ENCODE measurements at places on chromosomes 4 and X.

GRCh38 chr4:124535003-124535402 is 177.5 kb downstream of the ANKRD50 start:
- no peak for DNase-seq

GRCh38 chr4:24781999-24782745 is 13.2 kb upstream of the SOD3 start:
- DNase-seq, result peak; percentile 58

DNA sequence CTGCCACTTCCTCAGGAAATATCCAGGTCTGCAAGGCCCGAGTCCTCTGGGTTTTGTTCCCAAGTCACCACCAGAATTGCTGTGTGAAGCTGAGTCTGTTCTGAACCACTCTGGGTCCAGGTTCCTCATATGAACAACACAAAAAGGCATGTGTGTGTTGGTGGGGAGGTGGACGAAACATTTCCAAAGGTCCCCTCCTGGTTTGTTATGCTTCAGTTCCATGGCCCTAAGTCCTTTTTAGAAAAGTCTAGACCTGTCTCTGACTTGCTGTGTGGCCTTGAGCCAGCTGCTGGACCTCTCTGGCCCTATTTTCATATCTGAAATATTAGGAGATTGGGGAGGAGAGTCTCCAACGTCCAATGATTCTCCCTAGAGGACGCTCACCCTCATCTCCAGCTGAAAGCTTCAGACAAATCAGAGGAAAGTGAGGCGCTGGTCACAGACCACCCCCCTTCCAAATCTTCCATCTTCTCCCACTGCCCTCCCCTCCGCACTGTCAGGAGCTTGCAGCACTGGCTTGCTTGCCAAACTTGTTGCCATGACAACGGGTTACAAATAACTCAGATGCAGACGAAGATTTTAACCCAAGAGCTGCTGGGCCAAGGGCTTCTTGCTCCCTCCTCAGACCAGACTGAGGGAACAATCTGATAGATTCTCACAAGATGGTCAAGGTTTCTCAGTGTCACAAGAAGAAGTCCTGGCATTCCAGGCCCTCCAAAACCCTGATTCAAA is 64.5 kb downstream of the SMC1A start:
- no peak for DNase-seq

DNA sequence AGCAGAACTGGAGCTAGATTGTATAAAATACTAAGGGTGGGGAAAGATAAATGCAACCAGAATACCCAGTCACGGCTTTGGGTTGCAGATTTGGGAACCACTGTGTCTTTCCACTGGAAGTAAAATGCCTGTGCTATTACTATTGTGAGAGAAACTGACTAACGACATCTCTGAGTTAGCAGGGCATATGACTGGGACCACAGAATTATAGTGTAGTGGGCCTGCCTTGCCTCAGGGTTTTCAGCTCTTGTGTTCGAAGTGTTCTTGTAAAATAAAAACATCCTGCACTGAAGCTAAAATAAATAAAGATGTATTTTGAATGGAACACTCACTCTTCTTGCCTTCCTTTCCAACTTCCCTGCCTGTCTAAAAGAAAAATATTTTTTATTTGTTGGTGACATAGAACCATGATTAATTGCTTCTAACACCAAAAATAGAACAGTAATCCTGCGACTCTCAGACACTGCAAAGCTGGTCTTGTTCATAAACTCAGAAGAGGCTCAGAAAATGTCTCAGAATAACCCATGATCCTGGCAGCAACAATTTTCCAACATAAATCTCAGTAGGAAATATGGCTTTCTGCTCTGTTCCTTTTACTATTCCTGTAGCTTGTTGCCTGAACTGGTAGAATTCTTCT is 104.2 kb downstream of the FAM47B start:
- DNase-seq, result no peak

- no peak for DNase-seq
Observed at GRCh38 chr4:178275671-178276360, 833.6 kb upstream of the AGA start.

DNA sequence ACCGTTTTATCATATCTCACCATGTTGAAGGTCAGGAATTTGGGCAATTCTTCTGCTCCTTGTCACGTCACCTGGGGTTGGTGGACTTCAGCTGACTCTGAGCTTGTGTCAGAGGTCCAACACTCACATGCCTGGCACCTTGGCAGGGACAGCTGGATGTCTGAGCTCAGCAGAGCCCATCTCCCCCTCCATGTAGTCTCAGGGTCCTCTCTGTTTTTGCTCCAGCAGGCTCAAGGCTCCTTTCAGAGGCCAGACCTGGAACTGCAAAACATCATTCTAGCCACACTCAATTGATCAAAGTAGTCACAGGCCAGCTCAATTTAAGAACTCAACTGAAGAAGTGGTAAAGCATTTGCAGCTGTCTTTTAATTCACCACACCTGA is 45.4 kb downstream of the EDNRA start:
- DNase-seq, result no peak

GRCh38 chr4:7273738-7274297 is 81.5 kb downstream of the SORCS2 start:
- DNase-seq, result no peak

DNA sequence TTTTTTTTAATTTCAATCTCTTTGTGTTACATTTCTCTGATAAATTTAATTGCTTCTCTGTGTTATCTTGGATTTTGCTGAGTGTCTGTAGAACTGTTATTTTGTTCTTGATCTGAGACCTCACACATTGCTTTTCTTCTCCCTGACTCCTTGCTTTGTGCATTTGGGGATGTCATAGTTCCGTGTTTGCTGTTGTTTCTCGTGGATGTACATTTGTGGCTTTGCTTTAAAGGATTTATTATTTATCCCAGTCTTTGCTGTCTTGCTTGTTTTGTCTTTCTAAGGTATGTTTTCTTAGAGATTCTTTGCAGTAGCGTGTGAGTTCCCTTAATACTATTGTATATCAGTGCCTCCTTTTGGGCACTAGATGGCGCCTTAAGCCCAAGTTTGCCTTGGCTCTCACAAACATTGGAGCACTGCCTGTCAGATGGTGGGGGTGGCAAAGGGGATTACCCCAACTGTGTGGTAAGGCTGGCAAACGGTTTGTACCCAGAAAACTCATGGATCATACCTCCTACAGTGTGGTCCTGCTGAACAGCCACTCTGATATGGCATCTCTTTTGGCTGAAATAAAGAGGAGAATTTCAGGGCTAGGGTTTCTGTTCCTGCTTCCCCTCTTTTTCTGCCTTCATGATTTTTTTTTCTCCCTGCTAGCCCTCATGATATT is 96.4 kb downstream of the PGRMC2 start:
- peak; percentile 65 for DNase-seq

GRCh38 chr4:81442484-81443085 is 29.1 kb downstream of the RASGEF1B start:
- DNase-seq, result no peak

GRCh38 chr4:171583790-171584189 is 229.4 kb upstream of the GALNTL6 start:
- DNase-seq, result no peak

GRCh38 chrX:45540181-45540580 is 339.5 kb upstream of the DIPK2B start:
- DNase-seq, result no peak

- no peak for DNase-seq
Observed at GRCh38 chr4:170497689-170498088, 407.9 kb upstream of the AADAT start.

DNA sequence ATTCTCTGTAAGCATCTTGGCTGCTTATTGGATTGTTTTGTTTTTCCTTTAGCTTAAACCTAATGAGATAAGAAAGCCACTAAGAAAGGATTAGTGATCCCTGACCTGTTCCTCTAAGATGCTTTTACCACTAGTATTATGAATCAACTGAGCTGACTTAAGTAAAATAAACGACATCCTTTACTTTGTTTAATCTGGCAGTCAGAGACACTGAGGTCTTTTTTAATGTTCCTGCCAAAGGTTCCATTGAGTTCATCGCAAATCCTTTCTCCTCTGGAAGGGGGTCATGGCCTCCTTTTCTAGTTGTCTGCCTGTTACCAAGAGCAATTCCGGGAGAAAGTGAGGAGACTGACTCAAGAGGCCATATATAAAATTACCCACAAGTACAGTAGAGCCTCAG is 1038.3 kb upstream of the SLIT2 start:
- DNase-seq, result no peak

GRCh38 chr4:14155803-14156202 is 528.3 kb upstream of the BOD1L1 start:
- DNase-seq, result no peak

DNA sequence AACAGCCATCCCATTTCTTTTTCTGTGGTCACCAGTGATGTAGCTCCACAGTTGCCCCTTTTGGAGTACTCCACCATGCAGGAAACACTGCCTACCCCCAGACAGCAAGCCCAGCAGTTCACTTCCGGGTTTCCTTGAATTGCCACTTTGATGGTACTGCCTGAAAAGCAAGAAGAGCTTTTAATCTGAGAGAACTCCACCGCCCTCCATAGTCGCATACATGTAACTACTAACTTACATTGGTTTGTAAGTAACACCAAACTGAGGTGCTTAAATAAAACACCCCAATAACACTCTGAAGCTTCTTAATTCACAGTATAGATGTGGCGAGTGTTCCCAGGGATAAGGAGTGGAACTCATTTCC is 53.6 kb upstream of the HPSE start:
- no peak for DNase-seq

- DNase-seq, result no peak
Observed at GRCh38 chrX:12548341-12548740, 242.9 kb upstream of the PRPS2 start.

DNA sequence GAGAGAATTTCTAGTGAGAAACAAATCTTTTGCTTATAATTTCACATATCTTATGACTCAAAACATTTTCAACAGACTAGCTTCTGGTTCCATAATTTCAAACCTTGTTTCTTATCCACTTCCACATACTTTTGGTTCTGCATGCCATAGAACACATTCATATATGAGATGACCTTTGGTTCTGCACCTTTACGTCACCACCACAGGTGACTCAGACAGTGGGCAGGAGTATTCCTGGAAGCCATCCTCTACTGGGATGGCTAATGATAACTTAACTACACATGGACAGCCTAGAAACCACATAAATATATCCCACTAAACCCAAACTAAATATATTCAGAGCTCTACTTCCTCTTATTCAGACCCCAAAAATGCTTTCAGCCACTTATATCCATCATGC is 133.3 kb downstream of the DCK start:
- DNase-seq, result peak; percentile 30

- no peak for DNase-seq
Observed at GRCh38 chr4:39231660-39232059, 49.3 kb downstream of the WDR19 start.

DNA sequence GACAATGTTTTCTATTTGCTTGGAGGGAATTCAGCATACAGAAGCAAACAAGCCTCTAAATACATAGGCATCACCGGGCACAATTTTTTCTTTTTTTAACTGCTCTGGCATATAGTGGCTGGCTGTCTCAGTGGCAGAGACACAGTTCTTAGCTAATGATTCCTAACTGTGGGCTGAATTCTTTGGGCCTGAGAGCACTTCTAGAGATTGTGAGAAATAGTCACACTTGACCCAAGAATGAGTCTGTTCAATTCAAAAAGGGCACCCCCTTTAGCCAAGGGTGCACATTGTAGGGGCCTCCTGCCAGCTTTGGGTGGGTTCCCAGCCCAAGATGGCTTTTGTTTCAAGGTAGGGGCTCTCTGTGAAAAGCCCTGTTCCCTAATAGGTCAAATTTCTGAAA is 345.7 kb downstream of the ARHGAP10 start:
- DNase-seq, result no peak

DNA sequence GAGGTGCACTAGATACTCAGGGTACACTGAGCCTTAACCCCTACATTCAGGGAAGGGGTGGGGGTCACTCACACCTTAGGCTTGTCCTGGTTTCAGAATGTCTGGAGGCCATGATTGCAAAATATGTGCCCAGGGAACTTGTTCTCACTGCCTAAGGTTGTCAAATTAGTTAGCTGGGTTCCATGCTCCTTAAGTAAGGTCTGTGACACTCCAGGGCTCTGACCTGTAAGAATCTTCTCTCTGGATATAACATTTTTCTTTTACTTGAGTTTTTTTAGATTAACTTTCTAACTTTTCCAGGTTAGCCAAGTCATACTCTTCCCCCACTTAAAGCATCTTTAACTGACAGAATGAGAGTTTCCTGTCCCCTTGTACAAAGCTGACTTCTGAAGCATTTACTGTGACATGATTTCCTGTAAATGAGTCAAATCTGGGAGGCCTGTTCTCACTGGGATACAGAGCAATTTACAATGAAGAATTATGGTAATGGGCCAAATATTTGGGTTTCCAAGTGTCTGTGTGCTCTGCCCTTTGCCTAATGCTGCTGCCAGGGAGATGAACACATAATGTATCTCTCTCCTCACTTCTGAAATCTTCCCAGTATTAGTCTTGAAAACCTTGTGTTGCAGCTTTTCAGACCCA is 101.7 kb downstream of the GATB start:
- no peak for DNase-seq

- DNase-seq, result no peak
Observed at GRCh38 chr4:61805979-61806378, 605.9 kb downstream of the ADGRL3 start.

- DNase-seq, result peak; percentile 11
Observed at GRCh38 chr4:61541459-61541858, 341.3 kb downstream of the ADGRL3 start.

- DNase-seq, result no peak
Observed at GRCh38 chrX:3963980-3964379, 250.5 kb upstream of the PRKX start.

GRCh38 chrX:55638933-55639332 is 15.7 kb downstream of the FOXR2 start:
- no peak for DNase-seq

- DNase-seq, result peak; percentile 43
Observed at GRCh38 chr4:11720292-11720691, 291.6 kb upstream of the HS3ST1 start.

GRCh38 chrX:40391662-40392061 is 189.1 kb upstream of the ATP6AP2 start:
- DNase-seq, result no peak

DNA sequence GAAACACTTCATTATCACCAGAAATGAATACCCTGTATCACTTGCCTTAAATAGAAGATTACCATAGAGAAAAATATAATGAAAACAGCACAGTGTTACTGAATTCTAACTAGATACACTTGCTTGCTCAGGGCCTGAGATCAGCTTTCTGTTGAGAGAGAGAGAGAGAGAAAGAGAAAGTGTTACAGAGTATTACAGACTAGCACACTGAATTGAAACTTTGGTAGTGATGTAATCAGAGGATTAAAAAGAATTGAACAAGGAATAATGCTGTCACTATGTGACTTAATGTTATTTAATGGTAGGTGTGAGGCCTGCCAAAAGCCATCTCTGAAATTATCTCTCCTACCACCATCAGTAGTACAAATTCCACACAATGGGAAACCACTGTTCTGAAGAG is 35.5 kb upstream of the CASK start:
- no peak for DNase-seq

DNA sequence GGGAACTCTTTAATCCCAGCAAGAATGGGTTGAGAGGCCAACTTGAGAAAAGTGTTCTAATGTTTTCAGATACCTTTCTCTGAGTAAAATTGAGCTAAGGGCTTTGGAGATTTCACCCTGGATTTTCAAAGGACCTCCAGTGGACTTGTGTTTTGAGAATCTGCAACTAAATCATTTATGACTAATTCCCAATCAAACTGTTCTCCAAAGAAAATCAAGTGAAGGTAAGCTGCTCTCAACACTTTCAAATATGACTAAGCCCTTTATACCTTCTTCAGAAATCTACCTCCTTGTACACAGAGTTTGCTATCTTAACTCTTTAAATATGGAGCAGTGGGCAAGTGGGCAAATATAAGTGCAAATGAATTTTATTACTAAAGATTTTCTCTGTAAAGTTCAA is 392.9 kb downstream of the PDGFC start:
- DNase-seq, result no peak

GRCh38 chrX:19563327-19563726 is 48.0 kb upstream of the MAP3K15 start:
- no peak for DNase-seq
